ENCODE measurements at places on chromosomes 6 and 20.

GRCh38 chr6:132537145-132537544 is 932 bp upstream of the TAAR9 start:
- DNase-seq = no peak

DNA sequence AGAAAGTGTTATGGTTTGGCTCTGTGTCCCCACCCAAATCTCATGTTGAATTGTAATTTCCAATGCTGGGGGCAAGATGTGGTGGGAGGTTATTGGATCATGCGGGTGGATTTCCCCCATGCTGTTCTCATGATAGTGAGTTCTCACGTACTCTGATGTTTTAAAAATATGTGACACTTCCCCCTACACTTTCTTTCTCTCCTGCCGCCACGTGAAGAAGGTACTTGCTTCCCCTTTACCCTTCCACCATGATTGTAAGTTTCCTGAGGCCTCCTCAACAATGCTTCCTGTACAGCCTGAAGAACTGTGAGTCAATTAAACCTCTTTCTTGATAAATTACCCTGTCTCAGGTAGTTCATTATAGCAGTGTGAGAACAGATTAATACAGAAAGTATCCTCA is 150.8 kb downstream of the TMEM200A start:
- no peak for DNase-seq

- DNase-seq = no peak
These were observed 86.1 kb upstream of the SIRPA start for GRCh38 chr20:1809131-1809572.

DNA sequence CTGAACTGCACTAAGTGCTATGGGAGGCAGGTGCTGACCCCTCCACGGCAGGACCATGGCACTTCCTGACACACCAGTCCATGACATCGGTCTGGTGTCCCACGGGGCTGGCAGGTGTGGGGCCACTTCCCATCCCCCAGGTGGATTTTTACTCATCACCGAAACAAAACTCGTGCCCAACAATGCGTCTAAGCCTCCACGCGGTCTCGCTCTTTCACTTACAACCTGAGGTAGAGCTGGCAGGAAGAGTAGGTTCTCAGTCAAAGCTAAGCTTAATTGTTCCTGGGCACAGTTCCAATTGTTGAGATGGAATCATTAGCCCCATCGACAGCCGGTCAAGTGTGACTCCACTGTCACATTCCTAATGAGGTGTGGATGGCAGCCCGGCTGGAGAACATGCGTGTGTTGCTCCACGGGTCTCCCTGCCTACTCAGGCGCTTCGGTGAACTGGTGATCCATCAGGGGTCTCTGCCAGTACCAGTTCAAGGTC is 125.7 kb downstream of the SLC23A2 start:
- no peak for DNase-seq

- no peak for DNase-seq
These were observed 138.9 kb downstream of the SYCP2 start for GRCh38 chr20:59794555-59794954.

- DNase-seq = no peak
These were observed 85.6 kb upstream of the PTPRK start for GRCh38 chr6:128605961-128606360.

- DNase-seq = no peak
These were observed 39.4 kb downstream of the HFE start for GRCh38 chr6:26126394-26127235.

DNA sequence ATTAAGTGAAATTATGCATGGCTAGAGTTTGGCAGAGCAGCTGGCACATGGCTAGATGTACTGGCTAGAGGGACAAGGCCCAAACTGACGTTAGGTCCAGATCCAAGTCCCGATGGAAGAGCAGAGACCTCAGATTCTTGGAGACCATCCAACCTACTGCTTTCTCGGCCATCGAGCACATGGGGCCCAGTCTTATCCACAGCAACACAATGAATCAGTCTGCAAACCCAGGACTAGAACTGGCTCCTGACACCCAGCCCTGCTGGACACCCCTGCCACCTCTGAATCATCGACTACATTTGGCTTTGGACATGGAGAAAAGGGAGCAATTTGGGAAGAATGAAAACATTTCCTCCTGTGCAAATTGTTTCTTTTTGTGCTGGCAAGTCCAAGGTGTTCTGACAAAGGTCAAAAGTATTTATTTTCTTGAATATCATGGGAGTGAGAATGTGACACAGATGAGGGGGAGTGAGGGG is 23.9 kb upstream of the YWHAB start:
- DNase-seq = no peak

DNA sequence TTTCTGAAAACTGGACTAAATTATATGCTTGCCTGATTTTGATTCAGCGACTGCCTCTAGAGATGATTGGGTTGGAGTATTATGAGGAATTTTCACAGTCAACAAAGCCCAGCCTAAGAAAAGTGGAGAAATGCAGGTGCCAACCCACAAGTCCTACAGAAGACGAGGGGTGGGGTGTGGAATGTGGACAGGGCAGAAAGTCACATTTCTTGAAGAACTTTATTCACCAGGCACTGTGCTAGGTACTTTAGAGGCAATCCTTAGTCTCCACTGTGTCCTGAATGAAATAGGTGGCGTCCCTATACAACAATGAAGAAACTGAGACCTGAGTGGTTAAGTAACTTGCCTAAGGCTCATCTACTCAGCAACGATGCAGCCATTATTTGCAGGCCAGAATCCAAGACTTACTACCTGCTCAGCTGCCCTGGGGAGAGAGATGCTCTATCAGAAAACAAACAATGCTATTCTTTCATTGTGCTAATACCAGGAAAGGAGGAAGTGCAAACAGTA is 106.3 kb downstream of the RNF144B start:
- DNase-seq = no peak

DNA sequence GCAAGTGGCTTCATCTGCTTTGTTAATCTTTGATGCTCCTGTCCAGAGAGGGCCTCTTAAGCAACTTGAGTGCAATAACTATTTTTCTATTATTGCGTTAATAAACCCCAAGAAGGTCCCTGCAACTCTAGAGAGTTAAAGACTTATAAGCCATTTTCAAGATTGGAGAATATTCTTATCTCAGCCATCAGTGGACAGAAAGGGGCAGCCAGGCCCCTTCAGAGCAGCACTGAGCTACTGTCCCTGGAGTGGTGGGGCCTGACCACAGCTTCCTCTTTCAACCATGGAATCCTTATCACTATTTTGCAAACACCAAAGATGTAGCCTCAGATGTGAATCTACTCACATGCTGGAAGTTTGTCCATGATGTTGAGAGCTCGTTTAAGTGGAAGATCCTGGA is 2.8 kb upstream of the MAS1L start:
- DNase-seq = no peak

GRCh38 chr20:37416848-37417616 is 71.1 kb downstream of the SRC start:
- DNase-seq = no peak

DNA sequence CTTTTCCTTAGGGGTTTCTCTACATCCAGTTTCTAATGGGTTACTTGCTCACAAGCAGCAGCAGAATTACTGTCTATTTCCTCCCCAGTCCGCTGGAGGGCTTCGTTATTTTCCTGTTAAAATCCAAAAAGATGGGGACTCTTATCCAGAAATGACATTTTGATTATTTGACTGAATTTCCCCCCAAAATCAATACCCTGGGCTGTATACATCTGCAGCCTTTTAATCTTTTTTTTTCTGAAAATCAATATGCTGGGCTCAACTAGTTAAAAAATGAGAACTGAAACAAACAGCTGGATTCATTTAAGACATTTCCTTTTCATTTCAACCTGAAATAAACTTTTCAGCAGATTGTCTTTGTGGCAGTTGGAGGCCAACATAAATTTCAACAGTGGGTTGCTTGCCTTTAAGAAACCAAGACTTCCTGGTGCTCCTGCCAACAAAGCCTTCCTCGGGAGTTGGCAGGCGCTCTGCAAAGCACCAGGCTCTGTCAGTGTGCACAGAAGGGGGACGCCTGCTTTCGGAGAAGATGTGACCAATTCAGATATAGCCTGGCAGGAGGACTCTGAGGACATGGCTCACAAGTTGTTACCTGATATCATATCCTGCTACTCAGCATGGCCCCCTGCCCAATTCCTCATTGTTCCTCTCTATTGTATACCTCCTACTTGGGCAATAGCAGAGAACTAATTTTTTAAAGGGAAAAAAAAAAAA is 204.7 kb upstream of the ARG1 start:
- DNase-seq = no peak

DNA sequence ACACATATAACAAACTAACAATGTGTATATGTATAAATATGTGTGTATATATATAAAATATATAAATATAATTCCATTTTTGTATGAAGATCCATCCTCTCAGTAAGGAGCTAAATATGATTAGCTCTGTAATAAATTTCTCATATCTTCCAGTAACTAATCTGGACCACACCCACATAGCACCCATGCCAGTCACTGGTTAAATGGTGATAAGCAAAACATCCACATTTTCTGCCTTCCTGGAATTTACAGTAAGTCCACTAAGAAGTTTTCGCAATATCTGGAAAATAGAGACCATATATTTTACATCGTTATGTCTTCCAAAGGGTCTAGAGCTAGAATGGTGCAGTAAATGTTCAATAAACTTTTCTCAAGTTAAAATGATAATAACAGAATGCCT is 151.5 kb upstream of the STMND1 start:
- DNase-seq = no peak

DNA sequence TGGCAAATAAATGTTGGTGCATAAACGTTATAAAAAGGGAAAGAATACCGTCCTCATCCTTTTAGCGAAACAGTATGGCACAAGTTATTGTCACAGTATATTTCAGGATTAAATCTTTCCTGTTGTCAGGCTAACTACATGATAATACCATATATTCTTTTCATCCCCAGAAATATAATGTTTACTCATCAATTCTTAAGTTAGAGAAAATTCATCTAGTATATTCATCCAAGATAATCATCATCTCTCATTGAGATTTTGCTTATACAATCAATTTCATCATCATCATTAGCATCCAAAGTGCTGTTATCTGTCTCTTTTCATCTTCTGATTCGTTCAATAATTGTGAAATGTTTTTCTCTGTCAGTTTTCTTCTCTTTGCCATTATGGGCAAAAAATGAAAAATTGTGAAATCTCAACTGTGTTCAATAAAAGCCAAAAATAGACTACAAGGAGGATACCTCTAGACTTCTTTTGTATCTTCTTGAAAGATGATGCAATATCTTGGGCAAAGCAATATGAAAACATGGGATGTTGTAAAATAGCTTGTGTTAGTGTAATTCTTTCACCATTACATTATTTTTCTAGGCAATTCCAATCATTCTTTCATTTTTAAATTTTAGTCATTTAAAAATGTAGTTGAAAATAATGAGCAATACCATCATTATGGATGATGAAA is 2.6 kb downstream of the SPACA1 start:
- DNase-seq = no peak

GRCh38 chr6:70706491-70707123 is 38.9 kb downstream of the SMAP1 start:
- no peak for DNase-seq

DNA sequence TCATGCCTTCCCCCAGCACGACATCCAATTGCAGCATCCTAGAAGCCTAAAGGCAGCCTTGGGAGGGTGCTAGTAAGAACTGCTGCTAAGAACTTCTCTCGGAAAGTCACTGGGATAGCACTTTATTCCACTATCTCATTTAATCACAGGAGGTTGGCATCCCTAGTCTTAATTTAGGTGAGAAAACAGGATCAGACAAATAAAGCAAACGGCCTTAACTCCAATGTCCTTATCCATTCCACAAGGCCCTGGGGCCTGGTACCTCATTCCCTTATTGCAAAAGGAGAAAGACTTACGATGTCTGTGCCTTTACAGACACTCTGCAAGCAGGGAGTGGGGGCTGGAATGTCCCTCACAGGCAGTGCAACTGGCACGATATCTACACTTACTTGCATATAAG is 60.7 kb downstream of the BFSP1 start:
- DNase-seq = no peak

- DNase-seq = no peak
These were observed 203.2 kb upstream of the SGK1 start for GRCh38 chr6:134521116-134521501.

DNA sequence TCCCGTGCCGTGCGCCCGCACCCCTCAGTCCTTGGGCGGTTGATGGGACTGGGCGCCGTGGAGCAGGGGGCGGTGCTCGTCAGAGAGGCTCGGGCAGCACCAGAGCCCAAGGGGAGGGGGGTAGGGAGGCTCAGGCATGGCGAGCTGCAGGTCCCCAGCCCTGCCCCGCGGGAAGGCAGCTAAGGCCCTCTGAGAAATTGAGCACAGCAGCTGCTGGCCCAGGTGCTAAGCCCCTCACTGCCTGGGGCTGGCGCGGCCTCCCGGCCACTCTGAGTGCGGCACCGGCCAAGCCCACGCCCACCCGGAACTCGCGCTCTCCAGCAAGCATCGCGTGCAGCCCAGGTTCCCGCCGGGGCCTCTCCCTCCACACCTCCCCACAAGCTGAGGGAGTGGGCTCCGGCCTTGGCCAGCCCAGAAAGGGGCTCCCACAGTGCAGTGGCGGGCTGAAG is 16.4 kb downstream of the SOX4 start:
- DNase-seq = no peak

GRCh38 chr20:25452333-25452732 is 44.9 kb downstream of the GINS1 start:
- DNase-seq = no peak

DNA sequence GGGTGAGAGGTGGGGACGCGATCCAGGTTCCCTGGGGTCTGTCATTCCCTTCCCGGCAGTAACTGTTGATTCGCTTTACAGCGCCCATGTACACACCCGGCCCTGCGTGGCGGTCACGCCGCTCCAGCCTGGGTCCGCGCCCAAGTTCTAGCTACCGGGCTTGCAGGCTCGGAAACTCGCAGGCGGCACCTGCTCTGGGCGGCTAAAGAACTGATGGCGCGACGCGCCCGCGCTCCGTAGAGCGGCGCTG is 1.4 kb upstream of the POU3F2 start:
- no peak for DNase-seq

- DNase-seq = no peak
These were observed 30.7 kb downstream of the PTPN1 start for GRCh38 chr20:50540620-50541605.

- DNase-seq = no peak
These were observed 1.1 kb upstream of the LCA5 start for GRCh38 chr6:79538106-79538971.

GRCh38 chr20:57260934-57261333 is 5.5 kb downstream of the BMP7 start:
- DNase-seq = no peak

DNA sequence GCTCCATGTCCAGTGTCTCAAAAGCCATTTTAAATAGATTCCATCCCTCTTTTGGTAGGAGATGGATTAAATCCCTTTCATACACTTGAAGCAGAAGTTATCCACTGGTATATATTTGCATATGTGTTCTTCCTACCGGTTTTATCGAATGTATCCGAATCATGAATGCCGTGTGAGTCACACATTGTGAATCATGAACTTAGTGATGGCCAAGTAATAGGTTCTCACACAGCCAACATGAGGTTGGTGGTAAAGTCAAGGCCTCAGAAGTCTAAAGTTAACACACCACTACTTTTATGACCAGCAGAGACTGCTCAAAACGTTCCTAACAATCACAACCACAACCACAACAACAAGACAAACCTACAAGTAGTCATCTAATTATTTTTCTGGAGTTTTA is 345.5 kb downstream of the THBS2 start:
- no peak for DNase-seq

Measured in iPS DF 6.9 (cell line).